Epithelial cell of prostate (primary cell): ENCODE measurements at places on chromosomes 7 and 10.

DNA sequence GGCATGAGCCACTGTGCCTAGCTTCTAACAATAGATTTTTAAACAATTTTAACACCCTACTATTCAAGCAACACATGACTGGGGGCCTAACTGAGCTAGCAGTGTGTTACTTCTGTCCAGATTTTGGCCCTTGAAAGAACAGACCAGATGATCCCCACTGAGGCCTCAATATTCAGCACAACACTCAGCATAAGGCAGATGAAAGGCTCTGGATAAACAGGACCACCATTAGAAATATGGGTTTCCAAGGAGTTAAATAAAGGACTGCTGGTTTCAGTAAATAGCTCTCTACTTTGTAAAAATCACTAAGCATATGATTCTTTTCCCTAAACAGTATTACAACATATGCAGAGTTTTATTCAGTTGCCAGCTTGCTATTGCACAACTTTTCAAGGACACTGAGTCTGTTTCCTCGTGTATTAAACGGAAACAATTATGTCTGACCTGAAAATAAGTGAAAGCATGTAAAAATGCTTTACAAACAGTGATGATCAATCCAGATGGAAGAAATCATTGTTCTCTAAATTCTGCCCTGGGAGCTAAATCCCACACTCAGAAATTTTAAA is 23.8 kb upstream of the FZD1 start:
- DNase-seq = no peak

- no peak for DNase-seq
Observed at GRCh38 chr10:47165711-47166404, 134.1 kb upstream of the GDF10 start.

DNA sequence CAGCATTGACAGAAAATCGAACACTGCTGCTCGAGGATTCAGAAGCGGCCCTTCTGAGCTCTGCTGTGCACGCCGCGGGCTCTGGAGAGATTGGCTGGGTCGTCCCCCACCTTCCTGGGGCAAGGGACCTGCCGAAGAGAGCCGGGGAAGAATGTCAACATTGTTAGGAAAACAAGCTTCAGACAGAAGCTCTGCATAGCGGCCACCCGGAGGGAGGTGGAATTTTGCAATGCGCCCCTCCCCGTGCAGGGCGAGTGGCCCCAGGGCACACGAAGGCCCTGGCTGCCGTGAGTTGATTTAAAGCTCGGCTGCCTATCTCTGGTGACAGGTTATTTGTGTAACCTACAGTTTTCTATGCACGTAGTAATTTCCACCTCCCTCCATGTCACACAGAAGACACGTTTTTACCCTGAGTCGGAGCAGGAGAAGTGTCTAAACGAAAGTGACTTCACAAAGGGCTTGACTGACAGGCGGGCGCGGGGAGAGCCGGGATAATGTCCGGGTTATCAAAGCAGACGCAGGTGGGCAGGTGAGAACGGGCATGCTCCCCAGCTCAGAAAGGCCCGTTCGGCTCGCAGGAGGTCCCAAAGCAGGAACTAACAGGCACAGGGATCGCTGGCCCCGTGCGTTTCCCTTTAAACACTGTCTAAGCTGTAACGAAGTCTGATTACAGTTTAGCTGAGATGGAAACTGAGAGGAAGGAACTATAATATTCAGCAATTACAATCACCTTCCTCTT is 84.6 kb downstream of the PDGFA start:
- no peak for DNase-seq

DNA sequence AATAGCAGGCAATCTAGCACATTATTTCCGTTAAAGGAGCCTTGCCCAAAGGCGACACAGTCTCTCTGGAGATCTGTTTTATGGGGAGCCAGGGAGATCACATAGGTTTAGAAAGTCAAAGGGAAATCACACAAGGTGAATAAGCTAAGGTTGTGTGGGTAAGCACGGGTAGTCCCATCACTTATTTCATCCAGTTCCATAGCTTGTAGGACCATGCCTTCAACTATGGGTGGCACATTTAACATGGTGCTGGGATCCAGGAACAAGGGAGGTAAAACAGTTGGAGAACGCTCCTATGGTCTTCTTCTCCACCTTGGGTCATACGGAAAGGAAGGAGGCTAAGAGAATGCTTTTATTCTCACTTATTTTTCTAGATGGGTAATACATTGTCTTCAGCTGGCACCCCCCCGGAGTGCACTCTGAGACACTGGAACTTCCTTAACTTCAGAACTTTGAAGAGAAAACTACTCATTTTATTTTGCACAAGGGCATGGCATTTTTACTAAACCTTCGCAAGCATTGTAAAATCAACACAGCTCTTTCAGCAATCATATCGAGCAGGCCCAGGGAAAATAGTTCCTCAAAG is 435.4 kb downstream of the KIF20B start:
- DNase-seq = no peak

- no peak for DNase-seq
Observed at GRCh38 chr7:116280803-116281202, 70.5 kb downstream of the TES start.

DNA sequence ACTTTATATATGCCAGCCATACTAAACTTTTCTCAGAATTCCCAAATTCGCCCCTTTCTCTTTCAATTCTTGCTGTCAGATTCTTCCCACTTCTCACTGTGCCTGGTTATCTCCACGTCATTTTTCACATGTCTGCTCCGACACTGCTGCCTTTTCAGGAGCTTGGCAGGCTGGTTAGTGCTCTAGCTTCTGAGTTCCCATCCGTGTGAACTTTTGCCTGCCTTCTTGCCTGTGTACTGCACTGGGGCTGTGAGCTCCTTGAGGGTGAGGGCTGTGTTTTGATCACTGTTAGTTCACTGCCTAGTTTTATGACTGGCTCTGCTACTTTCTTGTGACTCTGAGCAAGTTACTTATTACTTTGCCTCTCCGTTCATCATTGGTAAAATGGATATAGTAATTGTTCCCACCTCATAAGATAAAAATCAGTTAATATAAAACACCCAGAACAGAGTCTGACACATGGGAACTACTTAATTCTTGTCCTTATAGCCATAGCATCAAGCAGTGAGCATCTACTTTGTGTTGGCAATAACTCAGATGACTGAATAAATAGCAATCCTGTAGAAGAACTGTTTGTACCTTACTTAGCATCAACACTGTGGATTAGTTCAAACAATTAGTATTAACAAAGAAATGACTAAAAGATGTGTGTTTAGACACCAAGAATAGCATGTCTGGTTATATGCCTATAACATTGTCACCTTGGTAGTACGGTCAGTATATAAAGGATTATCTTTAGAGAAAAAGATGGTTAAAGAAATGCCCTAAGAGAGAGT is 5.5 kb downstream of the GSTO1 start:
- no peak for DNase-seq

DNA sequence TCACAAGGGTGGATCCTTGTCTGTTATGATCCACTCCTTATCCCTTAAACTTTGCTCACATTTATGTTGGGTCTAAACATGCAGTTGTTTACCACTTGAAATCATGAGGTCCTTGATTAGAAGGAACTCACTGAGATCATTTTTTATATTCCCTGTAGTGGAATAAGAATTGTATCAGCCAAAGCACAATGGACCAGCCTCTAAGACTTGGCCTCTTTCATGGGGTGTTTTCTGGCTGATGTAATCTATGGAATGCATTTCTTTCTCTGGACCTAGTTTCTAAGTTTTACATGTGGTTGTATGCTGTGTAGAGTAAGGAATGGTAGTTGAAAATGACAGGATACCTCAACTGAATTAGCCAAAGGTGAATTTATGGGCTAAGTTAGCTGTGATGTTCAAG is 376.6 kb downstream of the SORCS3 start:
- DNase-seq = no peak

DNA sequence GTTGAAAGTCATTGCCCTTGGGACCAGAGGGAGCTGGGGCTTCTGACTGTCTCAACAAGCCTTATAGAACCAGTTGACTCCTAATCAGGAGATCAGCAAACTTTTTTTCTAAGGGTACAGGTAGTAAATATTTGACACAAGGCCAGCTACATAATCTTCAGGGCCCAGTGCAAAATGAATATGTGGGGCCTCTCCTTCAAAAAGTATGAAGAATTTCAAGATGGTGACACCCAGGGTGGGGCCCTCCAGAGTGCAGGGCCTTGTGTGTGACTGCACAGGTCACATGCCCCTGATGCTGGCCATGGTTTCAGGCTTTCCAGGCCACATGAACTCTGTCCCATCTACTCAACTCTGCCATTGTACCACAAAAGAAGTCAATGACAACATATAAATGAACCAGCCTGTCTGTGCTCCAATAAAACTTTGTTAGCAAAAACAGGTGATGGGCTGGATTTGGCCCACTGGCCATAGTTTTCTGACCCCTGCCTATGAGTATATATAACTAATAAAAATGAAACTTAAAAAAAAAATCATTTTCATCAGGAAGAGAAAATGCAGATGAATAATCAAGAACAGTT is 6.1 kb downstream of the MMRN2 start:
- no peak for DNase-seq

GRCh38 chr7:134645935-134646334 is 718 bp upstream of the BPGM start:
- DNase-seq = no peak

DNA sequence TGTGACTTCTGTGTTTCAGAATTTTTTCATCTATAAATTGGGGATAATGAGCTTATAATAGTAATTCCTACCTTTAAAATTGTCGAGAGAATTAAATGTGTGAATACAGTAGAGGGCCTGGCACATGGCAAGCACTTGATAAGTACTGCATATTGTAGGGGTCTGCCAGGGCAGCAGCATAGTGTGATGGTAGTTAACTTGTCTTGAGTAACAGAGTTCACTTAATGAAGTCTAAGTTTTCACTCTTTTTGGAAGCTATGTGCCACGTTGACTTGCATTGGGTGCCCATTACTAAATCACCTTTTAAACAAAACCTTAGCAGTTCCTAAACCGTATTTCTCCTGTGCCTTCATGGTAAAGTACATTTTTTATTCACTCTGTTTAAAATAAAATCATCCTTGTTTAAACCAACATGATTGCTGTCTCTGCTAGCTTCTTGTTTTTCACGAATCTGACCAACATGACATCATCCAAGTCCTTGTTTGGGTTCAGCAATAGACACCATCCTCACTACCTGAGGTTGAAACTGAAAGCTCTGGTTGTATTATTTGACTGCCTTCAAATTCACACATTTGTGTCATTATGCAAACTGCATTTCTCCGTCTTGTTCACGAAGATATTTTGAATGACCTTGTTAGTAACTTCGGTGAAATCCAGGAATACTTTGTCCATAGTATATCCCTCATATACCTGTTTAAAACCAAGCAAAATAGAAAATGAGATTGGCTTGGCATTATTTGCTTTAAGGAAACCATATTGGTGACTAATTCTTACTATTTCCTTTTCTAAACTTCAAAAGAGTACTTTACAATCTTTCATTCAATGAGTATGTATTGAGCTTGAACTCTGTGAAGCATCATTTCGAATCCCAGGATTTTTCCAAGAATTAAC is 340.2 kb downstream of the SUGCT start:
- DNase-seq = no peak

GRCh38 chr10:132544744-132545658 is 7.4 kb downstream of the INPP5A start:
- DNase-seq = no peak

DNA sequence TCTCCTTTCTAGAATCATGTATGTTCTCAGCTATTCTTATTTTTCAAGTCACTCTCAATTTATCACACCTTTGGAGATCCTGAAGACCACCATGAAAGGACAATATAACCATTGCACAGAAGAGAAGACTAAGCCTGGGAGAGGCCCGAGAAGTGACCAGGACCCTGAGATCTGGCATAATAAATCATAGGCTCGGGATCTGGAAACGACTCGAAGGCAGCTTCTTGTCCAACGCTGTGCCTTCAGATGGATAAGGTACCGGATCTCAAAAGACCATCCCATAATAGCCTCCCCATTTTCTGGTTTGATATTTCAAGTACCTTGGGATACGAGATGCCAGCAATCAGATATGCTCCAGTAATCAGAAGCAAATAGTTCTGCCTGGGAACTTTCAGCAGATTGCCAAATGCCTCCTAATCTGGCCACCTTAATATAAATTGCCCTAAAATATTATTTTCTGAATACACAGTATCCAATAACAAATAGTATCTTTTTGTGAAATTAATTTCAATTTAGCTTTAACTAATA is 179.2 kb upstream of the ZMIZ1 start:
- no peak for DNase-seq

GRCh38 chr10:103931603-103932002 is 13.6 kb upstream of the STN1 start:
- no peak for DNase-seq

GRCh38 chr10:17673471-17674061 is 29.6 kb downstream of the STAM start:
- peak; percentile 37 for DNase-seq

GRCh38 chr7:24825931-24826661 is 68.8 kb upstream of the GSDME start:
- peak; percentile 85 for DNase-seq

DNA sequence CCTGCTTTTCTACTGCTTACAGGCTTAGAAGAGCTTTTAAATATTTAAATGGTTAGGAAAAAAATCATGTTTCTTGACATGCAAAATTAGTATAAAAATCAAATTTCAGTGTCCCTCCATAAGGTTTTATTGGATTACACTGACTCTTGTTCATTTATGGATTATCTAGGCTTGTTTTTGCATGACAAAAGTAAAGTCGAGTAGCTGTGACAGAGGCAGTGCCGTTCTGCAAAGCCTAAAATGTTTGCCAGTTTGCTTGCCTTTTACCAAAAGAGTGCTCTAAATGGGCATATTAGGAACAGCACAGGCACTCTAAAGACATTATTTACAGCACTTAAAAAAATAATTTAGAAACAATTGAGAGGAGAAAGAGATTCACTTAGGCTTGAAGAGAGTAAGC is 139.6 kb downstream of the TSPAN12 start:
- DNase-seq = no peak

GRCh38 chr10:24197263-24197662 is 11.7 kb upstream of the KIAA1217 start:
- DNase-seq = no peak

GRCh38 chr7:150876817-150877526 is 24.7 kb downstream of the AOC1 start:
- DNase-seq = no peak

GRCh38 chr7:86453454-86453853 is 190.3 kb upstream of the GRM3 start:
- no peak for DNase-seq

DNA sequence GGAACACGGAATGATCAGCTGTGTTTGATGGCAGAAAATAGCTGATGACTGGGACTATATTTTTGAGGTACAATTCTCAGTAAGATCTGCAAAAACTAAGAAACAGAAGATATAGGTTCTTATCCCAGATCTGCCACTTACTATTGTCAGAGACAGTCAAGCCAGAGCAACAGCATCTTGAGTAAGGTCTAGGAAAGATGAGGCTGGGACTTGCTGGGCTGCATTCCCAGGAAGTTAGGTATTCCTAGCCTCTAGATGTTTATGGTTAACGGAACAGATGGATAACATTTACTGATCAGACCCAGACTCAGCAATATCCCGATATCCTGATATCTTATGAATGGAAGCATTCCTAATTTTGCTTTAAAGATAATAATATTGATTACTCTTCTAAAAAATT is 68.7 kb upstream of the DNAJB12 start:
- DNase-seq = no peak

GRCh38 chr7:130091999-130092398 is 21.7 kb downstream of the KLHDC10 start:
- DNase-seq = no peak
